Smooth muscle cell of trachea (primary cell): ENCODE measurements at places on chromosomes 1 and 21. TPM values are rescaled to one million over a fixed set of nuclear protein-coding genes. Genes with fewer than 3 reads are reported as not detected.

The CELSR2 gene
- 1.5 TPM in 2 replicates for total RNA-seq

The TMPRSS15 gene
- total RNA-seq: not detected in 2 replicates

The FMO3 gene
- 5.1 and 15.6 TPM in 2 replicates for total RNA-seq

The TNFRSF8 gene
- under 0.01 and 0.15 TPM in 2 replicates for total RNA-seq

The PYHIN1 gene
- total RNA-seq: not detected in 2 replicates

The SOAT1 gene
- 47.0 and 47.8 TPM in 2 replicates for total RNA-seq

The ATP1A4 gene
- total RNA-seq: not detected in 2 replicates

The SERTAD4 gene
- total RNA-seq: 0.17 and 0.29 TPM in 2 replicates

The NPHP4 gene
- total RNA-seq: 6.0 and 7.6 TPM in 2 replicates

The AMY2A gene
- not detected in 2 replicates for total RNA-seq

The IL23R gene
- not detected in 2 replicates for total RNA-seq

The EPS8L3 gene
- total RNA-seq: not detected in 2 replicates

The EFNA1 gene
- total RNA-seq: 0.17 and 0.44 TPM in 2 replicates

The HPCAL4 gene
- not detected in 2 replicates for total RNA-seq

The SLFNL1 gene
- total RNA-seq: 0.66 and 0.73 TPM in 2 replicates

The PTPRC gene
- under 0.01 TPM in 1 of 2 replicates, not detected in the other for total RNA-seq

The LSM10 gene
- 13.8 and 13.9 TPM in 2 replicates for total RNA-seq

The CD164L2 gene
- not detected in 2 replicates for total RNA-seq

The DIO1 gene
- total RNA-seq: under 0.01 TPM in 1 of 2 replicates, not detected in the other
